Stimulated activated CD8-positive, alpha-beta memory T cell treated with anti-CD3 and anti-CD28 coated beads, Interleukin-12 subunit alpha, Interleukin-12 subunit beta, amount 100 ng/mL, for 4 hours (primary cell): ENCODE measurements at places on chromosomes 2 and 18.

- no peak for DNase-seq
Measured at GRCh38 chr2:66781804-66782203, 346.9 kb downstream of the MEIS1 start.

GRCh38 chr2:120077896-120078295, 65.0 kb downstream of the EPB41L5 start:
- no peak for DNase-seq

DNA sequence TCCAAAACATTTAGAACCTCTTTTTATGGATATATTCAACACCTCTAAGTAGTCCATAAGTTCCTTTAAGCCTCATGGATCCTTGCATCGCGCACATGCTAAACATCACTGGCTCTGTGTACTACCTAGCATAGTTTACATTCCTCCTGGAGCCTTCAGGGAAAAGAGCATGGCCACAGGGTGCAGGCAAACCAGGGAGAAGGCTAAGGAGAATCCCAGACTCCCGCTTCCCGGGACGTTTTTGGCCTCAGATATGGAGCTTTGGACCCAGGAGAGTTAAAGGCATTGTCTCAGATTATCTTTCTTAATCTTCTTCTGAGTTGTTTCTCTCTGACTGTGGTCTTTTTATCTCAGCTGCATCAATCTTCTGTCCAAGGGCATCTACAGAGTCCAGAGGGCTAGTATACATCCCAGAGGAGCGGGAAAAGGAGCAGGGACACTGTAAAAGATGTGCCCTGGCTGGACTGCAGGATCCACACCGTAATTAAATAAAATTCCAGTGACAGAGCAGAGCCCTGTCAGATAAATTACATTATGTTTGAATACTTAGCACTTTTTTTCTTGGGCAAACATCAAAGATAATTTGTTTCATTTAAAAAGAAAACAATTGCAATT, 36.9 kb downstream of the RIT2 start:
- DNase-seq: no peak

GRCh38 chr18:63083020-63083531, 236.5 kb downstream of the BCL2 start:
- no peak for DNase-seq
